ENCODE measurements at places on chromosomes 6 and 20. TPM values are rescaled to one million over a fixed set of nuclear protein-coding genes. Genes with fewer than 3 reads are reported as not detected.

CDH4 gene
- 11.2 TPM for total RNA-seq

CASS4 gene
- total RNA-seq, result not detected

ARHGAP18 gene
- total RNA-seq, result 37.5 TPM

FOXC1 gene
- 3.5 TPM for total RNA-seq

HLA-DQA1 gene
- total RNA-seq, result not detected

CCN5 gene
- not detected for total RNA-seq

ZC2HC1B gene
- not detected for total RNA-seq

PRDM13 gene
- total RNA-seq, result not detected

Measured in foreskin keratinocyte (primary cell).